ENCODE measurements at places on chromosomes 2 and 18.

DNA sequence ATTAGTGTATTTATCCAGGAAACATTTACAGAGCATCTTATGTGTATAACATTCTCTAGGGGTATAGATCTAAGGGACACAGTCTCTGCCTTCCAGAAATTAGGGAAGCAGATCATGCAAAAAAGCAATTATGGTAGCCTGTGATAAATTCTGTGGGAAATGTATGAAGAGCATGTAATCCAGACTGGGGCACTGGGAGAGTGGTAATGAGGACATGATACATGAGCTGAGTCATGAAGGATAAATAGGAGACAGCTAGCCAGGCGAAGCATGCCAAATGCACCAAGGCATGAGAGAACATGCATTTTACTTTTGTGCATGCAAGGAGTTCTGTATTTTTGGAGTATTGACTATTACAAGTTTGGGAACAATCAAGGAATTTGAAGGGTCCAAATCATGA, 8.9 kb upstream of the RPRM start:
- no peak for DNase-seq

GRCh38 chr2:120398051-120398995, 52.4 kb downstream of the INHBB start:
- peak; percentile 27 for DNase-seq

GRCh38 chr2:43458014-43458628, 137.7 kb downstream of the THADA start:
- DNase-seq = no peak

DNA sequence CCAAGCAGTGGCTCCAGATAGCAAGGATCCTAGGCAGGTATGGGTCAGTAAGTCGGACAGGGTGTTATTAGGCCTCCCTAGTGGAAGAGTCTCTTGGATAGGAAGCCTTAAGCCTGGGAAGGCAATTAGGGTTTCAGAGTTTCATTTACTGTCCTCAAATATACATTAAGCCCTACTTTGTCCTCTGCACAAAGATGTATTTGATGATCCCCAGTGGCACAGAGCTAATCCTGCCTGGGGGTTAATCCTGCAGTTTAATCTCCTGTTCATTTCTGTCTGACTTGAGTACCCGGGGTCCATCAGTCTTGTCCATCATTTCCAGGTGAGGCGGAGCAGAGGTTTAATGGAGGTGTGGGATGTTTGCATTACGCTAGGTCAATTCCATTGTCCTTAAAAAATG, 62.0 kb downstream of the MTCL1 start:
- no peak for DNase-seq

GRCh38 chr2:56834686-56835085, 650.9 kb downstream of the CCDC85A start:
- no peak for DNase-seq
